ENCODE measurements at places on chromosomes 5 and 9.

- no peak for DNase-seq
- H3K27ac ChIP-seq, result no peak overlapping the region
- no peaks in the 10 kb centered on the region for H3K27me3 ChIP-seq
- H3K4me1 ChIP-seq, result peaks cover 20% of the 10 kb centered on the region
Observed at GRCh38 chr5:169174923-169175322, 126.0 kb downstream of the SLIT3 start.

- no peak overlapping the region for H3K27ac ChIP-seq
- no peaks in the 10 kb centered on the region for H3K36me3 ChIP-seq
- H3K4me1 ChIP-seq, result no peaks in the 10 kb centered on the region
- H3K4me3 ChIP-seq, result peak overlapping the region; percentile 83
- no peaks in the 10 kb centered on the region for H3K27me3 ChIP-seq
Observed at GRCh38 chr5:79237740-79238560, 2.0 kb downstream of the JMY start.

GRCh38 chr9:115649991-115650472 is 503.6 kb upstream of the PAPPA start:
- DNase-seq, result peak; percentile 62
- no peaks in the 10 kb centered on the region for H3K4me1 ChIP-seq
- H3K27ac ChIP-seq, result no peak overlapping the region
- no peaks in the 10 kb centered on the region for H3K36me3 ChIP-seq
- no peaks in the 10 kb centered on the region for H3K27me3 ChIP-seq

DNA sequence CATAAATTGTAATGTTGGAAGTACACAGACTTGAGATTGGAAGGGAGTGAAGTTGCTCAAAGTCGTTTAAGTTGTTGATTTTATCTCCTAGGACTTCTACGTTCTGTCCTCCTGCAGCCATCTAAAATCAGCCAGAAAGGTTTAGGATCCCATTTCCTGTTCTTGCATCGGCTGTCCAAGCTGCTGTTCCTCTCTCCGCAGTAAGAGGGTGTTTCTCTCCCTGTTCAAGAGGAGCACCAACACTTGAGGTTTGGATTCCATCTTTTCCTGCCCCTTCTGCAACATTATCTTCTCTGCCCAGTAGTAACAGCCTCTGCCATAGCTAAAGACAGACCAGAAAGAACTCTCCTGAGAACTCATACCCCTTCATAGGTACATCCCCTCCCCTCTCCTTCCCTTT is 373.4 kb downstream of the GADD45G start:
- no peaks in the 10 kb centered on the region for H3K27me3 ChIP-seq

- no peak for DNase-seq
- H3K4me3 ChIP-seq, result no peak overlapping the region
- H3K27me3 ChIP-seq, result no peaks in the 10 kb centered on the region
- H3K27ac ChIP-seq, result no peak overlapping the region
Observed at GRCh38 chr9:18362901-18363685, 110.9 kb upstream of the ADAMTSL1 start.

DNA sequence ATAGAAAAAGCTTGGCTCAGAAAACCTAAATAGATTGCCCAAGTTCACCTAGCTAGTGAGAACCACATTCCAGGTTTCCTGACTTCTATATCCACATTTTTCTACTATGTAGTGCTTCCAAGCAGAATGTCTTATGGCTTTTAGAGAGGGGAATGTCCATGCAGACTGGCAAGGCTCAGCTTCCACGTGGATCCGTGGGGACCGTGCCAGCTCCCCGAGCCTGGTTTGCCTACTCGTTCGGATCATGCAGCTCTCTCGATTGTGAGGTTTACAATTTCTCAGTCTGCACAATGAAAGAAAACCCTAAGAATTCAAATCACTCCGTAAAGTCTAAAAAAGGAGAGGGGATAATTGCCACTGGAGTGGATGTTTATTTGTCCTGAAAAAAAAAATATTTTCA is 256.5 kb upstream of the NR4A3 start:
- H3K4me3 ChIP-seq, result no peak overlapping the region
- no peak overlapping the region for H3K27ac ChIP-seq
- H3K36me3 ChIP-seq, result no peaks in the 10 kb centered on the region
- no peak for DNase-seq

DNA sequence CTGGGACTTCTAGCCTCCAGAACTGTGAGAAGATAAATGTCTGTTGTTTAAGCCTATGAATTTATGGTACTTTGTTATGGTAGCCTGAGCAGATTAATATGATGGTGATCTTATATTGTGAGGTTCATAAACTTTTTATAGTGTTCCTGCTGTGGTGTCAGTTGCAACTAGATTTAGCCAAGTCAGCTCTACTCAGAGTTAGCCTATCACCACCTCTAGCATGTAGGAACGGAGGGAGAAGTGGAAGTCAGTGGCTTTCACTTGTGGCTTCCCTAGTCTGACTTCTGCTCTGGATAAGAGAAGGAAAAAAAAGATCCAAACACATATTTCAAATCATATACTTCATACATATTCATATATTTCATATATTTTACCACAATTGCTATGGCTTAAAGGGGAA is 6.6 kb downstream of the POC5 start:
- H3K4me1 ChIP-seq, result no peaks in the 10 kb centered on the region
- no peaks in the 10 kb centered on the region for H3K36me3 ChIP-seq

DNA sequence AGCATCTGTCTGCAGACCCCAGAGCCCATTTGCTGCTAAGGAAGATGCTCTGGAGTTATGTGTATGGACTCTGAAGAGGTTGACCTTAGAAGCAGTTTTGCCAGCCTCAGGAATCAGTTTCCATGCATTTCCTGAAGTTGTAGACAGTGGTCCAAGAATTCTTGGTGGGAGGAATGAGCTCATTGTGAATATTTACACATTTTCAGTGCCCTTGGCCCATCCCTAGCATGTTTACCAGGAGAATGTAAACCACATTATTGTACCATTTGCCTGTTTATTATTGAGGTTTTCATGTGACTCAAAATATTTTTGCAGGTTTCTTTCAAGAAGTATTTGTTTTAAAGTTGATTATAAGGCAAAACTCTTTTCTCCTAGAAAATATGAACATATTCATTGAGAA is 93.8 kb downstream of the NXNL2 start:
- no peak overlapping the region for H3K27ac ChIP-seq
- no peaks in the 10 kb centered on the region for H3K27me3 ChIP-seq
- H3K36me3 ChIP-seq, result no peaks in the 10 kb centered on the region
- DNase-seq, result no peak

DNA sequence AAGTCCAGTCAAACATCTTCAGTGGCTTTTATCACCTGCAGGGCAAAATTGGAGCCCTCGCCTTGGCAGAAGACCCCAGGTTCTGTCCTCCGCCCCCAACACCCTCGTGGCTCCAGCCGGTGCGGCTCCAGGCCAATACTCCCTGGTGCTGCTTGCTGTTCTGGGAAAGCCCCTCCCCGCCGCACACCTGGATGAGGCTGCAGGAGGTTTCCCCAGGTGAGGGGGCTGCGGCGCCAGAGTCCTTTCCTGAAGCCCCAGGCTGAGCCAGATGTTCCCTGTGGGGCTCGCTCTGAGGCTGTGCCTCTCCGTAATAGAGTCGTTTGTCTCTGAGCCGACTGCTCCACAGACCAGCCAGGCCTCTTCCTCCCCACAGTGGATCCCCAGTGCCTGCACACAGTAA is 375.4 kb upstream of the IRX1 start:
- H3K27ac ChIP-seq, result no peak overlapping the region
- H3K27me3 ChIP-seq, result no peaks in the 10 kb centered on the region
- no peaks in the 10 kb centered on the region for H3K36me3 ChIP-seq
- no peaks in the 10 kb centered on the region for H3K4me1 ChIP-seq
- H3K4me3 ChIP-seq, result no peak overlapping the region

DNA sequence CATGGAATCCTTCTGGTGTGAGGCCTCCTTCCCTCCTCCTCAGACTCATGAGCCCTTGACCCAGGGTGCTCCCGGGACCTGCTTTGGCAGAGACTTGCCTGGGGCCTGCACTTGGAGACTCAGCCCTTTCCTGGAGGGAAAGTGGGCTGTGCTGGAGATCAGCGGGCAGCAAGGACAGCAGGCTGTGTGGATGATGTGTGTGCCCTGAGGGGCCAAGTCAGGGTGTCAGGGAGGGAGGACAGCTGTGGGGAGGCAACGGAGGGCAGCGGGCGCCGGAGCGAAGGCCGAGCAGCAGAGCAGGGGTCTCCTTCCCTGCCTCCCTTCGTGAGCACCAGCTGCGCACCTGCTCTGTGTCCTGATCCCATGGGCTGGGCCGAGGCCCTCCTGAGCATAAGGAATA is 6.1 kb upstream of the CSF2 start:
- no peak overlapping the region for H3K4me3 ChIP-seq
- H3K4me1 ChIP-seq, result no peaks in the 10 kb centered on the region
- H3K36me3 ChIP-seq, result no peaks in the 10 kb centered on the region
- H3K27ac ChIP-seq, result no peak overlapping the region
- no peak for DNase-seq
